ENCODE measurements at places on chromosomes 1 and 21.

DNA sequence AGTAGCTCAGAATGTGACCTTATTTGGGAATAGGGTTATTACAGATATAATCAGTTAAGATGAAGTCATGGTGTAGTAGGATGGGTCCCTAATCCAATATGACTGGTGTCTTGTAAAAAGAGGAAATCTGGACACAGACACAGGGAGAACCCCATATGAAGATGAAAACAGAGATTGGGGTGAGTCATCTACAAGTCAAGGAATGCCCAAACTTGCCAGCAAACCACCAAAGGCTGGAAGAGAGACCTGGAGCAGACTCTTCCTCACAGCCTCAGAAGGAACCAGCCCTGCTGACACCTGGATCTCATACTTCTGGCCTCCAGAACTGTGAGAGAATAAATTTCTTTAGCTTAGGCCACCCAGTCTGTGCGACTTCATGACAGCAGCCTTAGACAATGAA is 29.9 kb downstream of the KRTAP19-8 start:
- DNase-seq = no peak

- DNase-seq = no peak
Observed at GRCh38 chr1:23567996-23568607, 8.8 kb upstream of the ID3 start.

DNA sequence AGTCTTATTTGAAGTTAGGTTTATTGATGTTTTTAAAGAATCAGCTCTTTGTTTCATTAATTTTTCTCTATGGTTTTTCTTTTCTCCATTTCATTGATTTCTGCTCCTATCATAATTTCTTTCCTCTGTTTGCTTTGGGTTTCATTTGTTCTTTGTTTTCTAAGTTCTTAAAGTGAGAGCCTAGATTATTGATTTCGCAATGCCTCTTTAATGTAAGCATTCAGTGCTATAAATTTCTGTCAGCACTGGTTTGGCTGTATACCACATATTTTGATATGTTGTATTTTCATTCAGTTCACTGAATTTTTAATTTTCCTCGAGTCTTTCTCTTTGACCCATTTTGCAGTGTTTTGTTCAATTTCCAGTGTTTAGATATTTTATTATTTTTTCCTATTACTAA is 68.7 kb downstream of the DNAH14 start:
- no peak for DNase-seq

DNA sequence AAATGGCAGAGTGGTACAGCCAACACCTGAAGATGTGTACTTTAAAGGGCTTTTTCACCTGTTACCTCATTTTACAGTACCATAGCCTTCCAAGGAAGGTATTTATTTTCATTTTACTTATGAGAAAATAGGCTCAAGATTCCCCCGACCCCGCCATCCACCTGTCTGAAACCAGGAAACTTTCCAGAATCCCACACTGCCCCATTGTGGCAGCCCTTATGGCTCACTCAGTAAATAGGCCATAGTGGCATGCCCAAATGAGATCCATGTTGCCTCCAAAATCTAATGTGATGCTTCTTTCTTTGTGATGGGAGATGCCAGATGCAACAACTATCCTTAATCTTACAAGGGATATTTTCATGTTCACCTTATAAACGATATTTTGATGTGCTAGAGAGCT is 97.8 kb downstream of the EBNA1BP2 start:
- DNase-seq = no peak

GRCh38 chr1:109161858-109162606 is 48.1 kb downstream of the ELAPOR1 start:
- no peak for DNase-seq

DNA sequence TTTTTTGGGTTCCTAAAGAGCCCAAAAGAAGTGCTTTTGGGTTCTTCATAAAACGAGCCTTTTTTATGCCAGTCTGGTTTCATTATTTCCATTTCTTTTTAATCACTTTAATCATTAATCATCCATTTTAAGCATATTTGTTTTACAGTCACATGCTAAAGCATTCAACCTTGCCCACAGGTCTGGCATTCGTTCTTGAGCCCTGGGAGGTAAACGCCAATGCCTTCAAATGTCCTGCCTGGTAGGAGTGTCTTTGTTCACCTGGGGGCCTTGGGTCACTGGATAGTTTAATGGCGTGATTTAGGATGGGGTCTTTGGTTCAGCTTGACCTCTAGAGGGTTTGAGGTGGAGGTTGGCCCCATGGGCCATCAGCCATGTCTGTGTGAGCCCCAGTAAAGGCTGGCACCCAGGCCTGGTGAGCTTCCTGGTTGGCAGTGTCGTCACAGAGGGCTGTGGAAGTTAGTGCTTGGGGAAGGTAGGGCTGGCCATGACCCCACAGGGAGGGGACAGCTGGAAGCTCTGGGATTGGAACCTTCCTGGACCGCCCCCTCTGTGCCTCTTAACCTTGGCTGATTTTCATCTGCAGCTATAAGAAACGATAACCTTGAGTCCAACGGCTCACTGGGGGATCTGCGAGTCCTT is 20.2 kb downstream of the C1orf174 start:
- no peak for DNase-seq

GRCh38 chr21:41952568-41953248 is 1.1 kb downstream of the C2CD2 start:
- DNase-seq = no peak

GRCh38 chr1:244163861-244164510 is 112.9 kb downstream of the ZBTB18 start:
- DNase-seq = no peak

- DNase-seq = no peak
Observed at GRCh38 chr1:15178571-15179484, 25.3 kb downstream of the TMEM51 start.

GRCh38 chr21:32457360-32457840 is 44.9 kb downstream of the EVA1C start:
- DNase-seq = no peak

GRCh38 chr1:56627636-56628039 is 17.5 kb upstream of the PRKAA2 start:
- DNase-seq = no peak

- DNase-seq = no peak
Observed at GRCh38 chr21:14554948-14555347, 8.8 kb upstream of the SAMSN1 start.

- DNase-seq = no peak
Observed at GRCh38 chr1:55320891-55321290, 105.7 kb upstream of the USP24 start.

- DNase-seq = peak; percentile 17
Observed at GRCh38 chr1:200891774-200892157, 2.9 kb upstream of the INAVA start.

GRCh38 chr1:89732643-89733222 is 88.1 kb upstream of the LRRC8D start:
- DNase-seq = no peak

DNA sequence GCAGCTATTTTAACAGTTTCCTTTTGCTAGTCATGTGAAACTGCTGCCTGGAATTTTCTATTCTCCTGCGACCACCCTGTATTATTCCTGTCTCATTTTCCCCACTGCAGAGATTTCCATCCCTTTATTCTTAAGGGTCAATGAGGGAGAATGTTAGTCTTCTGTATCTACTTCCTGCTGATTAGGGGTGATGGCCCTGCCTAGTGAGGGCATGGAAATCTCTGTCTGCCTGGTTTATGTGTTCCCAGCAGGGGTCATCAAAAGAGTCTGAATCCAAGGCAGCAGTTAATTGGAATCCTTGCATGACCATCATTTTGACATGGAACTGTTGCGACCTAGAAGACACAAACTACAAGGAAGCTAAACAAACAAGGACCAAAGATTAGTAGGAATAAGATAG is 325.2 kb downstream of the PLPP3 start:
- DNase-seq = no peak

DNA sequence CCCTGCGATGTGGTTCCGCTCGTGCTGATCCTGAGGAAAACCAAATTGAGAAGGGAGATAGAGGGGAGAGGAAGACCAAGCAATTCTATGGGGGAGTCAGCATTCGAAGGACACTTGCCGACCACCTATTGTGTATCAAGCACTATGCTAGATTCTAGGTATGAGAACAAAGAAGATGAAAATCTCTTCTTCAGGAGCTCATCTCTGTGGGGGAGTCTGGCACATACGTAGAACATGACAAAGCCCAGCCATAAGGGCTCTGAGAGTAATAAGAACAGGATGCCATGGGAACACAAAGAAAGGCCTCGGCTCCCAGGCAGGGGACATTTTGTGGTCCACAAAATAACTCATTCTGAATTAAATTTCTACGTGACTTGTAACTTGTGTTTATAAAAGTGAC is 83.7 kb downstream of the WLS start:
- DNase-seq = no peak

DNA sequence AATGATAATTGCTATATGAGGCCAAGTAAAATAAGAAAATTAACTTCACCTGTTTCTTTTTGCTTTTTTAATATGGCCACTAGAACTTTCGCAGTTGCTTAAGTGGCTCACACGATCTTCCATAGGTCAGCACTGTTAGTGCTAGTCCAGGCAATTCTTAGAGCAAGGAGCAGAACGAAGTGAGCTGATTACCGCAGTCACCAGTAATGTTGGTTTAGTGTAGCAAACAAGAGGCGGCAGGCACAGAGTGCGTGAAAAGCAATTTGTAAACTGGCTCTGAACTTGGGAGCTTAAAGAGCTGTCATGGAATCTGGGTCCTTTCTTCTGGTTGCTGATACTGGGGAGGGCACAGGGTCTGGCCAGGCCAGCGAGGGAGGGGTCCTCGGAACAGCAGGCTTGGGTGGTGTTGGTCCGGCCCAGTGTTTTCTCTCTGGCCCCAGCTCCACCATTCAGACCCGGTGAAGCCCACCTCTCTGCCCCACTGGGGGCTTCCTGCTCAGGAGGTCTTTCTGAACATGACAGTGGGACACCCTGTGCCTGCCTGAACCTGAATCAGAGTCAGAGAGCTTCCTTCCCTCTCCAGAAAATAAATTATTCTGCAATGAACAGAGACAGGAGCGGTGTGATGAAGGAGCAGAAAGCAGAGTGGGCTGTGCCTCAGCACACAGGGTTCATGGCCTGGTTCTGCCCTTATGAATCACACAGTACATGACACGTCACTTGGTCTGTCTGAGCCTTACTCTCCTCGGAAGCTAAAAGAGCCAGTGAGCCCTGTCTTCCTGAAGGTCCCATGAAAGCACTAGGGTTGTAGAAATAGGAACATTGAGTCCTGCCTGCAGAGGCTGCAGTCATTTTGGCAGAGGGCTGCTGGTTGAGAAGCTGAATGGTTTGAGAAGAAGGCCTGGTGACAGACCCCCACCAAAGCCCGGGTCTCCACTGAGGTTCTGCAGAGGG is 11.9 kb downstream of the ETS2 start:
- DNase-seq = no peak

DNA sequence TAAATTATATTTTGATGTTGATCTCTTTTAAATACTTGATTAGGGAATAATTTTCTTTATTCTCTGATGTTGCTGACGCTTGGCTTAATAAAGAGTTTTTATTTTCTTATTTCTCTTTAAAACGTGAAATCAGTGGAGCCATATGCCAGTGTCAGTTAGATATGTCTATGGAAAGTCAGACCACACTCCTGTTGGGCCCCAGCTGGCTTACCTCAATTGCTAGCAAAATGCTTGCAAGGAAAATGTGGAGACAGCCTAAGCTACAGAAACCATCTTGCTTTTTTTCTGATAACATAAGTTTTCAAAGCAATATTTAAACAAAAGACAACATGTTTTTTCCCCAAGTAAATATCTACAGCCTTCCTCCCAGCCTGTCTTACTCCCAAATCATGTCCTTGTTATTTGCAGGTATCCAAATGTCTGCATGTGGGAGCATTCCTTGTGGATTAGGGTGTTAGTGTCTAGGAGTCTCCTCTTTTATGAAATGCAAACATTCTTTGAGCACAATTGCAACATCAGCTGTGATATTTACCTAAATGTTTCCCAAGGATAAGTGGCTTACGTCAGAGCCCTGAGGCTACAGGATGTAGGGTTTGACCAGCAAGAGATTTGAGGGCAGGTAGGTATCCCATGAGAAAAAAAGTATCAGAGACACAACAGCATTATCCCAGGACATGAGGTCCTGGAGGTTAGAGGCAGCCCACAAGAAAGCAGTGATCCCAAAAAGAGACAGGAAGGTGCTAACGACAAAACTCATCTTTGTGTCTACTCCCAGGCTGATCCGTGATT is 117.2 kb upstream of the KCNJ15 start:
- DNase-seq = no peak

- DNase-seq = peak; percentile 45
Observed at GRCh38 chr1:230867903-230868735, at the start of gene C1orf198. C1orf198 (minus strand) TSS chr1:230868521; CDS start chr1:230868512, 9 bp downstream.

GRCh38 chr1:45007311-45007710 is 3.8 kb downstream of the HECTD3 start:
- no peak for DNase-seq

DNA sequence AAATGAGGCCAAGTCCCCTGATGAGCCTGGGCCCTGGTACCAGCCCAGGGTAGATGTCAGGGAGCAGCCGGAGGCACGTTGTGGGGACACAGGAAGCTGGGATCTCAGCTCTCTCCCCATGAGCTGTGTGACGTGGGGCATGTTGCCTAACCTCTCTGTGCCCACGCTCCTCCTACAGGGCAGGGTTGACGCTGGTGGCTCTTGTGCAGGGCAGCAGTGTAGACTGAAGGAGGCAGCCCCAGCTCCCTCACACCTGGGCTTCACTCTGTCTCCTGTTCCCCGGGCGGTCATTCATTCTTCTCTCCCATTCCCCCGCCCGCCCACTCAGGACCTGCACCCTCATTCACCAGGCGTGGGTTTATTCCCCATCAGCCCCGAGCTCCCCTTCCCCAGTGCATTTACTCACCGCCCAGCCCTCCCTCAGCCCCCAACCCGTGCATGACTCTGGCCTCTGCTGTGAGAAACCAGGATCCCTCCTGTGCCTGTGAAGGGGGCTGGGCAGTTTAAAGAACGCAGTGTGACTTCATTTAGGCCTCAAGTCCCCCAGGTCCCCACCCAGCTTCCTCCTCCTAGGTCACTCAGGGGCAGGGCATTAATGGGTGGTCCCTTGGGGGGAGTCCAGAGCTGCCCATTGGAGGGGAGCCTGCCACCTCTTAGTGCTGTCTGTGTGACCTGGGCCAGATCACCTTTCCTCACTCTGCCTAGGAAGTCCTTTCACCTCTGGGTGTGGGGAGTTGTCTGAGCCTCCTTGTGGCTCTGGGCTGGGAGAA is 285.7 kb downstream of the PTPRU start:
- no peak for DNase-seq

GRCh38 chr1:247007511-247008405 is at the start of gene ZNF695:
ZNF695 (minus strand) TSS chr1:247008057; CDS start chr1:247007908, 149 bp downstream.
- peak; percentile 98 for DNase-seq

GRCh38 chr1:173300061-173301044 is 93.2 kb upstream of the TNFSF4 start:
- no peak for DNase-seq

GRCh38 chr21:26123012-26123411 is 47.6 kb downstream of the APP start:
- no peak for DNase-seq

Measured in DMS79 (cell line).